Lower leg skin (tissue), 4 donors: ENCODE measurements at places on chromosomes 7 and 10. TPM values are rescaled to one million over a fixed set of nuclear protein-coding genes. Genes with fewer than 3 reads are reported as not detected.

The CDNF gene
- 5.5 TPM for total RNA-seq

The HSPA12A gene
- 9.3 TPM for total RNA-seq

- no peak for DNase-seq
Observed at GRCh38 chr10:86795353-86795752, 38.9 kb downstream of the BMPR1A start.

GRCh38 chr7:32507414-32507813, 12.1 kb downstream of the AVL9 start:
- DNase-seq, result no peak

The LRIT1 gene
- 0.19 TPM for total RNA-seq

DNA sequence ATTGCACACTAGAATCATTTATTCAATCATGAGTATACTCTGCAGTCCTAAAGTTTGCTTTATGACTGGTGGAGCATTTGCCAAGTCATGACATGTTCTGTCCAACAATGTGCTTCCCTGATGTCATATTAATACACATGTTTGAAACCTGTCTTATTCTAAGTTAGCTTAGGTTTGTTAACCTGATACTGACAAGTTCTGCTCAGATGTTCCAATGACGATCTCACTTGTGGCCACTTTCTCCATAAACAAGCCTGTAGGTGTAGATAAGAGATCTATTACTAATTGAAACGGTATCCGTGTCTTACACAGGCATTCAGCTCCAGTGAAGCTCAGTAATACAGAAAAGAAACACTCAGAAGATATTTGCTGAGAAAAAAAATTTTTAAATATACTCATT, 64.9 kb downstream of the GPR37 start:
- DNase-seq, result no peak

- no peak for DNase-seq
Observed at GRCh38 chr7:53340220-53340619, 304.8 kb downstream of the POM121L12 start.

- peak; percentile 84 for DNase-seq
Observed at GRCh38 chr10:112952282-112953173, 2.5 kb downstream of the TCF7L2 start.

DNA sequence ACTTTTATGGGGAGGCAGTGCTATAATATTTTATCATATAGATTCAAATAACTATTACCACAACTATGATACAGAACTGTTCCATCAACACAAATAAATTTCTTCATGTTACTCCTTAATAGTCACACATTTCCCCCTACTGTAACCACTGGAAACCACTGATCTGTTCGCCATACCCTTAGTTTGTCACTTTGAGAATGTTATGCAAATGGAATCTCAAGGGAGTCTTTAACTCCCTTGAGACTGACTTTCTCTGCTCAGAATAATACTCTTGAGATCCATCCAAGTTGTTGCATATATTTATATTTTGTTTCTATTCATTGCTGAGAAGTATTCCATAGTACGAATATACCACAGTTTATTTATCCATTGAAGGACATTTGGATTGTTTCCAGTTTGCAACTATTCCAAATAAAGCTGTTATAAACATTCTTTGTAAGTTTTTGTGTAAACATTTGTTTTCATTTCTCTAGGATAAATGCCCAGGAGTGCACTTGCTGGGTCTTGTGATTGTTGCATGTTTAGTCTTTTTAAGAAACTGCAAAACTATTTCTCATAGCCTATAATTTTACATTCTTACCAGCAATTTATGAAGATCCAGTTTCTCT, 19.7 kb upstream of the PON2 start:
- DNase-seq, result no peak

The NME8 gene
- total RNA-seq, result not detected

- no peak for DNase-seq
Observed at GRCh38 chr10:104034401-104035193, 51.1 kb downstream of the COL17A1 start.

GRCh38 chr7:41164440-41164839, 538.5 kb downstream of the INHBA start:
- DNase-seq, result no peak

- DNase-seq, result no peak
Observed at GRCh38 chr10:74118804-74119203, 31.8 kb downstream of the AP3M1 start.

The PCLO gene
- 4.4 TPM for total RNA-seq
